GM03348 (cell line): ENCODE measurements at places on chromosomes 7 and 10.

- DNase-seq, result no peak
Observed at GRCh38 chr7:123148813-123149212, 51.0 kb downstream of the SLC13A1 start.

- peak; percentile 37 for DNase-seq
Observed at GRCh38 chr10:32963096-32963495, 5.1 kb upstream of the ITGB1 start.

DNA sequence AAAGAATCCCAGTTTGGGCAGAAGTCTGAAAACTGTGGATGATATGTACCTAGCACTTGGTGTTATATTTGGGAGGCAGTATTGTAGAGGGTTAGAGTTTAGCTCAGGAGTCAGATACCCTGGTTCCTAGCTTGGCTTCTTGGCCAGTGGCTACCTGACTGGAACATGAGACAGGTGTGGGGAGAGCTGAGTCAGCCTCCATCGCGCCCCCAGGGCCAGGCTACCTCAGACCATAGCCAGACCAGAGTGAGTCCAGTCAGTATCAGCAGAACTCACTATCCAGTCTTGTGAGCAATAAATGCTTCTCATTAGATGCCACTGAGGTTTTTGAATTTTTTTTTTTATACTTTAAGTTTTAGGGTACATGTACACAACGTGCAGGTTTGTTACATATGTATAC, 26.0 kb downstream of the CYP3A5 start:
- no peak for DNase-seq

GRCh38 chr10:105743343-105744056, 1102.4 kb downstream of the SORCS3 start:
- DNase-seq, result no peak

DNA sequence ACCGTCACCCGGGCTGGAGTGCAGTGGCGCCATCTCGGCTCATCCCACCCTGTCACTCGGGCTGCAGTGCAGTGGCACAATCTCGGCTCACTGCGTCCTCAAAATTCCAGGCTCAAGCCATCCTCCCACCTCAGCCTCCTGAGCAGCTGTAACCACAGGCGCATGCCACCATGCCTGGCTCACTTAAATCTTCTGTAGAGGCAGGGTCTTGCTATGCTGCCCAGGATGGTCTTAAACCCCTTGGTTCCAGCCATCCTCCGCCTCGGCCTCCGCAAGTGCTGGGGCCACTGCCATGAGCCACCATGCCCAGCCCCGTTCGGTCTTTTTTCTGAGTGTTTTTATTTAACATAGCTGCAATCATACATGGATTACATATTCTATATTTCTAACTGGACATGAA, 30.6 kb downstream of the ZFAND2A start:
- DNase-seq, result no peak

GRCh38 chr7:57370066-57370738, 79.8 kb upstream of the ZNF716 start:
- DNase-seq, result no peak

- DNase-seq, result no peak
Observed at GRCh38 chr7:150797661-150798060, 2.5 kb downstream of the TMEM176B start.

GRCh38 chr7:23645822-23646221, 34.2 kb upstream of the FAM221A start:
- DNase-seq, result no peak

DNA sequence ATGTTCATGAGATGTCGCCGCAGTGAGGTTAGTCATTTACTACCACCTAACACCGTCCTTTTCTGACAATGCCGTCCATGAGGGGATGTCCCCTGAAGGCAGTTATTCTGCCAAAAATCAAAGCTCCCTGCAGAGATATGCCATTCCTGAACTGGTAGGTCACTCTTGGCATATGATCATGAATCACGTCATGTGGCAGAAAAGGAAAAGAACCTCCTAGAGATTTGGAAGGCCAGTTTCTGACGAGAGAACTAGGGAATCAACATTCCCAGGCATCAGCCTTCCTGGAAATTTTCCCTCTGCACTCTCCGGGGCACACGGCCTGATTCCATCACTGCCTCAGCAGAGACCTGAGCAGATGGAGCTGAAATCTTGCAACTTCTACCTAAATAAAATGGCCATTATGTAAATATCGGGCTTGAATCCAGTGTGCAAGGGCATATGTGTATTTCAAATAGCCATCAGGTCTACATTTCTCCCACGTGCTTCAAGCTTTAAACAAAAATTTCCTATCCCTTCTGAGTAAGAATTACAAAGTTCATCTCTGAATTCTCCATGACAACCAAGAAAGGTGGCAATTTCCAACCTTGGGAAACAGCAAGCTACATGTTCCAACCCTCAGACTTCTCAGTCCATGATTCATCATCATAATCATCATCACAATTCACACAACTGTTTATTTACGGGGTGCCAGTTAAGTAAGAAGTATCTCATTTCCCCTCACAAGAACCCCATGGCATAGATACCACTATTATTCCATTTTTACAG, 46.5 kb downstream of the AMPH start:
- peak; percentile 50 for DNase-seq

- no peak for DNase-seq
Observed at GRCh38 chr7:123440101-123440548, 94.3 kb downstream of the IQUB start.

DNA sequence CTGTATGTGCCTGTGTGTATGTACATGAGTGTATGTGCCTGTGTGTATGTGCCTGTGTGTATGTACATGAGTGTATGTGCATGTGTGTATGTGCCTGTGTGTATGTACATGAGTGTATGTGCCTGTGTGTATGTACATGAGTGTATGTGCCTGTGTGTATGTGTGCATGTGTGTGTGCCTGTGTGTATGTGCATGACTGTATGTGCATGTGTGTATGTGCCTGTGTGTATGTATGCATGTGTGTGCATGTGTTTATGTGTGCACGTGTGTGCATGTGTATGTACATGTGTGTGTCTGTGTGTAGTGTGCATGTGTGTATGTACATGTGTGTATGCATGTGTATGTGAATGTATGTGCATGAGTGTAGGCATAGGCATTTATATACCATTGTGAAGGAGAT, 274.8 kb downstream of the ADARB2 start:
- DNase-seq, result no peak

- no peak for DNase-seq
Observed at GRCh38 chr7:151384776-151385625, 24.8 kb downstream of the WDR86 start.

- no peak for DNase-seq
Observed at GRCh38 chr10:122669842-122670241, 29.8 kb downstream of the C10orf120 start.

GRCh38 chr7:128892521-128893250, 17.8 kb downstream of the KCP start:
- DNase-seq, result no peak

DNA sequence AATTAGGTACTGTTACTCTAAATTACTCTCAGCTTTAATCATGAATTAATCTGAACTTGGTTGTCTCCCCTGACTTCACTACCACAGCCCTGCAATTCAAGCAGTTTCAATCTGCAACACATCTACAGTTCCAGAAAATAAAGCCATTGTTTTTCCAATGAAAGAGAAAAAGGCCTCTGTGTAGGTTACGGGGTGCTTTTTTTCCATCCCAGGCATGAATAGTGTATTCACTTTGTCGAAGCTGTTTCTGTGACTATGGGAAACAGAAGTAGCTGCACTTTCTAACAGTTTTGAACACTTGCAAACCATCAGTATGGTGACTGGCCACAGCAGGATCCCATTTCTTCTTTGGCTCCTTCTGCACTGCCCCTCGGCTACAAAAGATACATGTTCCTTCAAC, 460.2 kb downstream of the GRM8 start:
- no peak for DNase-seq

GRCh38 chr7:156823435-156823834, 69.5 kb downstream of the LMBR1 start:
- DNase-seq, result peak; percentile 8

DNA sequence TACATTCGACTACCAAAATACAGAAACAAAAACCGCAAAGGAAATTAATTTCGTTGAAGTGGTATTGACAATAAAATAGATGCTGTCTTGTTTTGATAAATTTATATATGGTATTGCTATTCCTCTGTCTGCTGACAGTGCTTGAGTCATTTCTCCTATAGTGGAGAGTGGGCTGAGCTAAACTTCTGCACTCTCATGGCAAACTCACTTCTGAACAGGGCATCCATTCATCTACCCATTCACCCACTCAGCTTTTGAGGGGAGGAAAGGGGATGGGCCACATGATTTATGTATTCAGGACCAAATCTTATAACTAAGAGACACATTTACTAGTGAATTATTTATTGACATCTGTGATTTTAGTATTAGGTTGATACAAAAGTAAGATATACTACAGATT, 137.6 kb upstream of the PLXNA4 start:
- no peak for DNase-seq

GRCh38 chr10:4353964-4354363, 472.0 kb upstream of the AKR1E2 start:
- DNase-seq, result peak; percentile 27

GRCh38 chr10:88926566-88927415, 25.8 kb downstream of the ACTA2 start:
- DNase-seq, result peak; percentile 62

DNA sequence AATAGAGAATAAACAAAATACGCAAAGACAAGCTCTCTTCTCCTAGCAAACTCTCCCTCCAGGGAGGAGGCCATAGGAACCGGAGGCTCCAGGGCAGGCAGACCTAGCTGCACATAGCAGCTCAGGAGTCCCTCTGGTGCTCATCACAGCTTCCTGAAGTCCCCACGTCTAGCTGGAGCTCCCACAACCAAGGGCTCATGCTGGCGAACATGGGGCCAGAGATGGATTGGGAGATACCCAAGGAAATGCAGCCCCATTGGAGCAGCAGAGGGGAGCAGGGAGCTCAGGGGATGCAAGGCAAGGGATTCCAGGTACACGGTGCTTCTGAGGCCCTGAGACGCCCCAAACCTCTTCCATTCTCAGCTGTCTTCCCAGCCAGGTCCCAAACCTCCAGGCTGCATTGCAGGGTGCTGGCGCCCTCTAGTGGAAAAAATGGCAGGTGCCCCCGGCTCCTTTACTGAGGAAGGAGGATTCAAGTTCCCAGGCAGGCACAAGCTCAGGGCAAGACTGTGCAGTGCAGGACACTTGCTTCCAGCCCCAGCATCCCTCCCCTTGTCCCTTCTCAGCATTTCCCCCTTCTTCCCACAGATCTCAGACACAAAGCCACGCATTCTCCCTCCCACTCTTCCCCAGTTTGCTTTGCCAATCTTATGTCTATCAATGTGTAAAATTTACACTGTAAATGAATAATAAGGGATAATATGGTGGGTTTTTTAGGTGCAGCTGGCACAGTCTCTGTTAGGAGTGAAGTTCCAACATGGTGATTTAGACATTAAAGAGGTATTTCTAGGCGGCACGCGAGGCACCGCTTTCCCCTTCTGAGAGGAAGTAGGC, 46.2 kb downstream of the GPAM start:
- DNase-seq, result peak; percentile 94

GRCh38 chr10:117218654-117219053, 21.4 kb downstream of the KCNK18 start:
- no peak for DNase-seq

DNA sequence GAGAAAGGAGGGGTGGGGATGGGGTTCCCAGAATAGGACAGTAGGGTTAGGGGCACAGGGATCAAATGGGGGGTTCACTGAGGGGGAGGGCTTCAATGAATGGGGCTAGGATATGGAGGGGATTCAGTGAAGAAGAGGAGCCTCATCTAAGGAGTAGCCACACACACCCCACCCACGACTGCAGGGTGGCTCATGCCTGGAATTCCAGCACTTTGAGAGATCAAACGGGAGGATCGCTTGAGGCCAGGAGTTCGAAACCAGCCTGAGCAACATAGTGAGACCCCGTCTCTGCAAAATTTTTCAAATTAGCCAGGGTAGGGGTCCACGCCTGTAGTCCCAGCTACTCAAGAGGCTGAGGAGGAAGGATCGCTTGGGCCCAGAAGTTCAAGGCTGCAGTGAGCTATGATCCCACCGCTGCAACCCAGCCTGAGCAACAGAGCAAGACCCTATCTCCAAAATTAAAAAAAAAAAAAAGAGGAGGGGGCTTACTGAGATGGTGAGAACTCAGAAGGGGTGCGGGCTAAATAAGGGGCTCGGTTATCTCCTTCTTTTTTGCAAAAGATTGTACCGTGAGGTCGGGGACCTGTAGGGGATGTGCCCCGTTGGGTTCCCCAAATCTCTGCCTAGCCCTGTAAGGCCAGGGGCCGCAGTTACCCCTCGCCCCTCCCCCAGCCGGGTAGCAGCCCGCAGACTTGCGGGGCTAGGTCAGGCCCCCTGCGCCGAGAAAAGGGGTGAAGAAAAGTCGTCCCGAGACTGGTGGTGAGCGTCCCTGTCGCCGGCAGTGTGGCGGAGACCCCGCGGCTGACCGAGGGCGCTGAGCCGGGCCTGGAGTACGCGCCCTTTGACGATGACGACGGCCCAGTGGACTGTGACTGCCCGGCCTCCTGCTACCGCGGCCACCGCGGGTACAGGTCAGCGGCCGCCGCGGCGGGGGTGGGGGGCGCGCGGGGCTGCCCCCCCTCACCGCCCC, 43.1 kb upstream of the HSPB1 start:
- DNase-seq, result no peak

DNA sequence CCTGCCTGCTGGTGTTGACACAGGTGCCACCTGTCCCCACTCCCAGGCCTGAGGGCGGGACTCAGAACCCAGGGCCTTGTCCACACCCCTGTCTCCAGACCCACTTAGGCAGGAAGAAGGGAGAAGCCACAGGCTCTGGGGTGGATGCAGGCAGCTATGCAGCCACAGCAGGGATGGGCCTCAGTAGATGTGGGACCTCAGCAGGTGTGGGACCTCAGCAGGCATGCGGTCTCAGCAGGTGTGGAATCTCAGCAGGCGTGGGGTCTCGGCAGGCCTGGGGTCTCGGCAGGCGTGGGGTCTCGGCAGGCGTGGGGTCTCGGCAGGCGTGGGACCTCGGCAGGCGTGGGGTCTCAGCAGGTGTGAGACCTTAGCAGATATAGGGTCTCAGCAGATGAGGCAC, 118.0 kb upstream of the PITRM1 start:
- DNase-seq, result no peak

- DNase-seq, result no peak
Observed at GRCh38 chr7:100867776-100868485, 744 bp downstream of the TRIP6 start.

GRCh38 chr7:116218747-116219146, 8.4 kb downstream of the TES start:
- DNase-seq, result no peak

GRCh38 chr7:25889765-25890164, 262.2 kb upstream of the NFE2L3 start:
- DNase-seq, result no peak

DNA sequence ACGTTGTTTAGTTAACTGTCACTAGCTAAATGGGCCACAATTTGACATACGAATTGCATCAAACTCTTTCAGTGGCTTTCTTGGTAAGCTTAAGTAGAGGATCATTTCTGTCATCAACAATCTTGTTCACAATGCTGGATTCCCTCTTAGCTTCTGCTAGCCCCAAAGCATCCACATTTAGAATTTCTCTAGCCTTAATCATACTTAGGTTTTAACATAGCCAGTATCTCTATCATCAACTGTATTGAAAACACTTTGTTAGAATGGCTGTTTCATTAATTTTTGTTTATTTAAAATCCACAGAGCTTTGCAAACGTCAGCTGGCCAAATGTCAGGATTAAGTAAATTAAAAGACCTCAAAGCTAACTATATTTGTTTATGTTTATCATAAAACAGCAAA, 41.1 kb downstream of the ABRAXAS2 start:
- DNase-seq, result peak; percentile 15

GRCh38 chr7:105191331-105191730, 177.3 kb downstream of the KMT2E start:
- no peak for DNase-seq
